ENCODE measurements at places on chromosomes 12 and 14.

GRCh38 chr12:106387848-106388377 is 30.4 kb downstream of the POLR3B start:
- no peak for DNase-seq

GRCh38 chr12:20030826-20031225 is 337.5 kb upstream of the PDE3A start:
- peak; percentile 19 for DNase-seq

GRCh38 chr12:98228683-98229539 is 286.5 kb upstream of the TMPO start:
- no peak for DNase-seq

GRCh38 chr14:93369713-93370266 is 22.8 kb downstream of the COX8C start:
- DNase-seq: no peak

DNA sequence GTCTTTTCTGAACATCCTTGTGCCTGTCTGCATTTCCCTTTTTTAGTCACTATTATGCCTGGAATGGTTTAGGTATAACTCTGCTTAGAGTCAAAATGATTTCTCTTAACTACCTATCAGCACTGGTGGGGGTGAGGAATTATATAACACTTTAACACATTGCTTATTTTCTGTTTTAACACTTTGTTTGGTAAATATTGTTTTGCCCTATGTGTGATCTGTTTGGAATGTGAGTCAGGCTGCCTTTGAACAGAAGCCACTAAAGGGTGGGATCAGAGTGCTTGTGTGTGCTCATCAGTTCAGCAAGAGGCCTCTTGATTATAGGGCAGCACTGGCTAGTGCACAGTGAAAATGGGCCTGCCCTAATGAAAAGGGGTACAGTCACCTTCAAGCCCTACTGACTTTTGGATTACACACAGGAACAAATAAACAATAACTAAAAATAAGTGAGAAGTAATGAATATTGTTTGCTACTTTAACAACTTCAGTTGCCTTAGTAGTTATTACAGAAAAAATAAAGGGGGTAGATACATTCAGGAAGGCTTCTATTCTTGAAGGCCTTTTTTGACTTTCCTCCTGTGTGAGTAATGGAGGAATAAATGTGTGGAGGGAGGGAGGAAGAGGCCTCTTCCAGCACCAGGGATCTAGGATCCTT is 23.2 kb downstream of the NGDN start:
- DNase-seq: no peak

GRCh38 chr12:124233041-124233796 is 61.7 kb upstream of the RFLNA start:
- peak; percentile 65 for DNase-seq

DNA sequence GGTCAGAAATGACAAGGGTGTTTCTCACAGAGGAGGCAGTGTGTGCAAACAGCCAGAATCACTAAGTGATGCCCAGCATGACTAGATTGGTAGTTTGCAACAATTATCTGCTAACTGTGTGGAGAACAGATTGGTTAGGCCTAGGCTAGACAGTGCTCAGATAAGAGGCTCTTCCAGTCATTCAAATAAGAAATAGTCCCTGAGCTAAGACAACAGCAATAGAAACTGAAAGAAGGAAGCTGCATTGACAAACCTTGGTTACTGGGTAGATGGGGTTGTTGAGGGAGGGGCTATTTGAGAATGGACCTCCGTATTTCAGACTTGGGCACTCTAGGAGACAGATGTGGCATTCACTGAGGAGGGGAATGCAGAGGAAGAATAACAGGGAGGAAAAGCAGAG is 255.0 kb upstream of the NPAS3 start:
- no peak for DNase-seq

DNA sequence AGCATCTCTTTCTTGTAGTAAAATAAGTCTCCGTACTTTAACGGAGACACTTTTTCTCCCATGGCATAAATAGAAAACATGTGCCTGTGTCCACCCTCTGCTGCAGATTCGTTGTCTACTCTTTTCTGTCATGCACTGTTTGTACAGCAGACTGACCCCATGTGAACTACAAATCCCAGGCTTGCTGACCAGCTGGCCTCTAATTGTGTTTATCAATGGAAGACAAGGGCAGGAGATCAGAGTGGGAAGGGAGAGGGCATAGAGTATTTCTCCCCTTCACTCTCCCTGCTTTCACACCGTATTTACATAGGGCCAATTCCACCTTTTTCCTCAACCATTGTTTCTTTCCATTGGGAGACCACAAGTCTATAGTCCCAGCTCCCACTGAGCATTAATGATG is 31.0 kb upstream of the TMTC2 start:
- DNase-seq: no peak

DNA sequence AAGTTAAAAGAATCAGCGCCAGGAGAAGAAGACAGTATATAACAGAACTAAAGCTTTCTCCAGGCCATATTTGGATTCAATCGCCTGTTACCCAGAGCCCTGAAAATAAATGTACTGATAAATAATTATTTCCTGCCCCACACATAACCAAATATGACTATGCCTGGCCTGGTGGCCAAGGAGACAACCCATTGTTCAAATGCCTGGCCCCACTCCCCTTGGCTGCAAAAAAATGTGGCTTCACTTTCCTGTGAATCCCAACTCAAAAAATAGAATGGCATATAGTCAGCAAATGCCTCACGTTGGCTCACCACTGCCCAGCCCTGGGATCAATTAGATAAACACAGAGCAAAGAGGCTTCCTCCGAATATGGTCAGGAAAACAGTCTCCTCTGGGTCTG is 472.1 kb downstream of the BCL11B start:
- DNase-seq: no peak

- DNase-seq: no peak
These were observed 74.9 kb downstream of the DPF3 start for GRCh38 chr14:72818998-72819397.

- no peak for DNase-seq
These were observed 103.7 kb downstream of the BCL11B start for GRCh38 chr14:99168330-99168729.

GRCh38 chr12:56080556-56081138 is 682 bp downstream of the ERBB3 start:
- DNase-seq: peak; percentile 89

DNA sequence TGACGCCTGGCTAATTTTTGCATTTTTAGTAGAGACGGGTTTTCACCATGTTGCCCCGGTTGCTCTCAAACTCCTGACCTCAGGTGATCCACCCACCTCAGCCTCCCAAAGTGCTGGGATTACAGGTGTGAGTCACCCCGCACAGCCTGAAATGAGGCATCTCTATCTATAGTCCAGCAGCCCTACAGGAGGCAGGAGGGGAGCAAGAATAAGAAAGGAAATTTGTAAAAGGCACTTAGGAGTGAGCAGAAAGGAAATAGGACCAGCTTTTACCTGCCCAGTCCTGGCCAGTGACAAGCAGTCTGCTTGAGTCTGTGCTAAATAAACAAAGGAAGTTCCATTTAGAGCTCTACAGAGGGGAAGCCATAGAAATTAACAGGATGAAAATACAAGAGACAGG is 15.0 kb upstream of the PSMA6 start:
- no peak for DNase-seq

GRCh38 chr14:69298131-69299071 is 38.4 kb downstream of the GALNT16 start:
- DNase-seq: no peak

- peak; percentile 42 for DNase-seq
These were observed 139.5 kb downstream of the CHST11 start for GRCh38 chr12:104596134-104596799.

- DNase-seq: no peak
These were observed 735 bp downstream of the RNASE6 start for GRCh38 chr14:20781803-20782202.

DNA sequence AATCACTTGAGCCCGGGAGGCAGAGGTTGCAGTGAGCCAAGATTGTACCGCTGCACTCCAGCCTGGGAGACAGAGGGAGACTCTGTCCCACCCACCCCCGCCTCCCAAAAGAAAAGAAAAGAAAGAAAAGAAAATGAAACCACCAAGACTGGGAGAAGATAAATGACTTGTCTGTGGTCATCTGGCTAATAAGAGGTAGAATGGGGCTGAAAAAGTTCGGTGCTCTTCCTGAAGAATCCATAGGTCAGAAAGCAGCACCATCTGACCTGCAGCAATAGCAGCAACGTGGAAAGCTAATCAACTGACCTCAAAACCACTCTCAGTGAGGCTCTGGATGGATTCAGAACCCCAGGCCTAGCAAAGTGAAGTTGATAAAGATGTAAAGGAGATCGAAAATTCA is 25.2 kb downstream of the SSH1 start:
- no peak for DNase-seq

GRCh38 chr14:91368776-91369416 is 48.7 kb downstream of the CCDC88C start:
- DNase-seq: no peak

DNA sequence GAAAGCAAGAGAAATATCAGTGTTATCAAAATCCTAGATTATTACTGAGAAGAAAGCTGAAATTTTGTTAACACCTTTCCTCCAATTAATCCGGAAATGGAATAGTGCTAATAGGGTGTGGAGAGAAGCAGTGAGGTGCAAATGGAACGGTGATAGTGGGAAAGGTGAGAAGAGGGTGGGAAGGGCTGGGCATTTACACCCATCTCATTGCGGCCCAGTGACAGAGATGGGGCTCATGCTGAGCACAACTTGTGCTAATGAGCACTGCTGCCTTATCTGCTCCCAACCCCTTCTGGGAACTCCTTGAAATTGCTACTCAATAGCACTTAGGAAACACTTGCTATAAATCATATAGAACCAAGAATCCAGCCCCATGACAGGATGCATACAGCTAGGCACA is 94.4 kb downstream of the PTPRR start:
- DNase-seq: no peak

DNA sequence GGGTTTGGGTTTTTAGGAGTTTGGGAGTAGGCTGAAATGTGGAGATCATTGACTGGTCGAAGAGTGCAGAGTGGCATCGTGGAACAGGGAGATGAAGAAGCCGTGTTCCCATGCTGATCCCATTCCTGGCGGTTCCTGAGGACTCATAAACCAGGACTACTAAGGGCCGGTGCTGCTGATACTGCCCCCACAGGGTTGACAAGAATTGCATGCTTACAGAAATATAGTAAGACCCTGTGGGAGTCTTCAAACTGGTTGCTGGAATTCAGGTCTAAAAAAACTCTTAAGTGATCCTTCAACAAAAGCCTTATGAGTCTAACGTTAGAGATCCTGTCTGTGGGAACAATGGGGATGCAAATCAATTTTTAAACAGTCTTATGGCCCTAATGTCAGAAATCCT is 64.0 kb upstream of the ARHGAP5 start:
- DNase-seq: no peak

DNA sequence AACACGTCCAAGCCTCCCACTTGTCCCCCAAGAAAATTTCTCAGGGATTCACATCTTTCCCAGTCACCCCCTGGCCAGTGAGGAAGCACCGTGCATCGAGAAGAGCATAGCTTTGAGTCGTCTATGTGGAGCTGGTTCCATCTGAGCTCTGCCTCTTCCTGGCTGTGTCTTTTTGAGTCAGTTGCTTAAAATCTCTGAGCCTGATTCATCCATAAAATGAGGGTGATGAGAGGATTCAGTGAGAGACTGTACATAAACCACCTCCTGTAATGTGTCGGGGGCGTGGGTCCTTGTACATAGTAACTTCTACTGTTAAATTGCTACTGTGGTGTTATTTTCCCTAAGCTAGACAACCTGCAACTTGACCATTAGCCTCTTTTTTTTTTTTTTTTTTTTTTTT is 13.8 kb downstream of the CD9 start:
- no peak for DNase-seq

- no peak for DNase-seq
These were observed 22.8 kb downstream of the APOBEC1 start for GRCh38 chr12:7642876-7643309.

- DNase-seq: no peak
These were observed 62.2 kb downstream of the PAPOLA start for GRCh38 chr14:96564389-96564788.

DNA sequence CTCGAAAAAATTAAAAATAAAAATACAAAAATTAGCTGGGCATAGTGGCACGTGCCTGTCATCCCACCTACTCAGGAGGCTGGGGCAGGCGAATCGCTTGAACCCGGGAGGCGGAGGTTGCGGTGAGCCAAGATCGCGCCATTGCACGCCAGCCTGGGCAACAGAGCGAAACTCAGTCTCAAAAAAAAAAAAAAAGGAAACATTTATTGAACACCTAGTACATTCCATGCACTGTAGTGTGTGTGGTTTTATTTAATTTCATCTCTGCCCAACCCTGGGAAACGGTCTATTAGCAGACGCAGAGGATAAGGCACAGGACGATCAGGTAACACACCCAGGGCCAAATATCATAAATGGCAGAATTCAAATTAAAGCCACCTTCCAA is 35.8 kb upstream of the SINHCAF start:
- no peak for DNase-seq

GRCh38 chr14:72333357-72333756 is 401.1 kb downstream of the RGS6 start:
- no peak for DNase-seq

DNA sequence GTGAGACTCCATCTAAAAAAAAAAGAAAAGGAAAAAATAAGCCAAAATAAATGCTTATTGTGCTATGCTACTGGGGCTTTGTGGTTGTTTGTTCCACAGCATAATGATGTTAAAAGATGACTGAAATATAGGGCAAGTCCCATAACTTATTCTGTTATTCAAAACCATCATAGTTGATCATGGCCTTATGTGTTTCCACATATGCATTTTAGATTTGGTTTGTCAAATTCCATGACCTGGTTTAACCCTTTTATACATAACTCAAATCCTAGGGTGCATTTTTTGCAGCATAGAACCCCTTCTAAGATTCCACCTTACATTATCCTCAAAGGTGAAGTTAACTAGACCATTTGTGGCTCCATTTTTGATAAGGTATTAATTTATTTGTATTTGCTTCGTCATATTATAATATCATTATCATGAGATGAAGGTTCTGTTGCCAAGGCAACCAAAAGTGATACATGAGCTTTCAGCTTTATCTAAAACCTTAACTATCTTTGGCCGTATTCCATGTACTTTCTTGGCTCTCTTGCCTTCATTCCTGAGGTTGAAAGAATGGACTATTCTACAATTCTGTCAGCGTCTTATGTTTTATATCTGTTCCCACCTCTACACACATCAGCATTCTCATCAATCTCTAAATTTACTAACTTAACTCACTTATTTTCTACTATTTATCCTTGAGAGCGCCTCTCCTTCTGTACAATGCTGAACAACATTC is 138.7 kb upstream of the DYRK2 start:
- no peak for DNase-seq

DNA sequence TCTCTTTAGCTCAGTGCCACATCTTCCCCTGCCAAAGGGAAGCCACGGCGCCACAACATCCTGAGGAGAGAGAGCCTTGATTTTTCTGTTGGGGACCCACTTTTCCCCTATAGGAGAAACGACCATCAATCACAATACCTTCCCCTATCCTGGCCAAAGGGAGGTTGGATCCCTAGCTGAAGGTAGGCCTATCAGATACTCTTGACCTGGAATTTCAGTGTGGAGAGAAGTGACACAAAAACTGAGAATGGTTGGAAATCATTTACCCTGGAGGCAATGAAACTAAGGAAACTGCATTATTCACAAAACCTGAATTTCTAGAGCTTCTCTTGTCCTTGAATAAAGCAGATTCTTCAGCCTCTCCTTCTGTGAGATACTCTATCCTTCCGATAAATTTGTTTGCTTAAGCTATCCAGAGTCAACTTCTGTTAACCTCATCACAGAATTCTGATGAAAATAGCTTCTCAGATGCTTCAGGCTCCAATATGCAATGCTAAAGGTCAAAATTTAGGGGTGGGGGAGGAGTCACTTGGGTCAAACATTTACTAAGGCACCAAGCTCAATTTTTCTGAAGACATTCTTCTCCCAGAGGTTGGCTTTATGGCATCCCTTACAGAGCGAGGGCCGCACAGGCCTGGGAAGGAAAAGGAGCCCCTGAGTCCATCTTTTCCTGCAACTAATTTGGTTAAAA is 27.0 kb upstream of the DUSP6 start:
- peak; percentile 57 for DNase-seq
